ENCODE measurements at places on chromosomes 7 and 10.
A peak's percentile ranks its signal among the peaks of the same experiment; 100 is the strongest.

GRCh38 chr7:155674556-155674955 is 30.1 kb downstream of the RBM33 start:
- DNase-seq = no peak

DNA sequence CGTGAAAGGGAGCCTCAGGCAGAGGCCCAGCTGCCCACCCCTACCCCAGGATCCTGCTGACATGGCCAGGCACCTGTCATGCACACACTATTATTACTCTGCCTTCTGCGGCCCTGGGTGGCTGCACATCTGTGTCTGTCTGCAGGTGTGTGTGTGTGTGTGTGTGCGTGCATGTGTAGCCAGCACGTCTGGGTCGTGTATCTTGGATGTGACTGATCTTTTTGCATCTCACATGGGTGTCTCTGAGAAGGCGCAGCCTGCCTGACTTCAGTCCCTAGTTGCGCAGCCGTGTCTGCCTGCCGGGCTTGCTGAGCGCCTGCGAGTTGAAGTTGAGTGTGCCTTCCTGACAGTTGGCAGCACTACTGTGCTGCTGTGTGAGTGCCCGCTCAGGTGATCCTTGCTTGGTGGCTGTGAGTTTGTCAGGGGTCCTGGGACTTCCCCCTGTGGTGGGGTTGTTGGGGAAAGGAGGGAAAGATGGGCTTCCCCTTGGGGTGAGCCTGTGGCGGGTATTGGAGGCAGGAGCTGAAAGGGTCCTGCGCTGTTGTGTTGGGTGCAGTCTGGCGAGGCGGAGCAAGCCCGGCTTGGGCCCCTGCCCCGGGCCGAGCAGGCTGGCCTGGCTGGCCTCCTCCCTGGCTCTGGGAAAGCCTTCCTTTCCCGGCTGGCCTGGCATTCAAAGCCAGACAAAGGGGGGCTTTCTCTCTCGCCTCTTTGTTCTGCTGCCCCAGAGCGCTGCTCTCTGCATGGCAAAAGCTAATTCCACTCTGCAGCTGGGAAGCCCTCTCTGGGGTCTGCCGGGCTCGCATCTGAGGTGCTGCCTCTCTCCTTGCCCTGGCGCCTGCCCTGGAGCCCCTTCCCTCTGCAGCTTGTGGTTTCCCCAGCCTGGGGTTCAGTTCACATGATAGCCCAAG is 4.9 kb downstream of the TRIM8 start:
- DNase-seq = no peak

DNA sequence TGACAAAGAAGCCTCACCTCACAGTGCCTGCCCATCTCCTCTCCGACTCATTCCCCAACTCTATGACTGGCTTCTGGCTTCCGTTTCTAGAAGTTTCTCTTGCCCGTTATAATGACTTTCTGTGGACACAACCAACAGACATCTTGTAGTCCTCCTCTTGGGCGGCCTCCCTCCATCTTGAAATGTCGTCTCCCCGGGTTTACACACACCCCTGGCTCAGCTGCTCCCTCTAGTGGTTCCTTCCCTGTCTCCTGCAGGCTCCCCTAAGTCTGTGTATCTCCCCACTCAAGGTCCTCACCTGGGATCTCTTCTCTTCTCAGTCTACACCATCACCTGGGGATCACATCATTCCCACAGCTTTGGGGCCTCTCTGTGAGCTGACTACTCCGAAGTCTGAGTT is 123.4 kb upstream of the NEBL start:
- no peak for DNase-seq

GRCh38 chr7:131106681-131107336 is 220.9 kb upstream of the MKLN1 start:
- DNase-seq = peak; percentile 48

GRCh38 chr10:92847202-92847864 is 987 bp upstream of the EXOC6 start:
- DNase-seq = no peak
